ENCODE measurements at places on chromosomes 4 and X.

DNA sequence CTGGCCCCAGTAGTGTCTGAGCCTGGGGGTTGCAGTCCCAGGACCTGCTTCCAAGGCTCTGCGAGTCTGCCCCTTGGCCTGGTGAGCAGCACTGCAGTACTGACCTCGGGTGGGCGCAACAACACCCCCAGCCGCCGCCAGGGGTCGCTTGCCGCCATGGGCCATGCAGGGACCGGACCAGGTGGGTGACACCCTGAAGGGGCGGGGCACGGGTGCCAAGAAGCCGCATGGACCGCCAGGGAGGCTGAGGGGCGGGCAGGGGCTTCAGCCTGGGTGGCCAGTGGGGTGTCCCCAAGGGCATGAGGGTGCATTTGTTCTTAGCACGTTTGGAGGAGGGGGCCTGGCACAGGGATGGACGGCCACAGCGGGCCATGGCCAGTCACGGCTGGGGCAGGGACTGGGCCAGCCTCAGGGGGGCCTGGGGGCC is 25.0 kb downstream of the TACC3 start:
- peak; percentile 47 for DNase-seq

DNA sequence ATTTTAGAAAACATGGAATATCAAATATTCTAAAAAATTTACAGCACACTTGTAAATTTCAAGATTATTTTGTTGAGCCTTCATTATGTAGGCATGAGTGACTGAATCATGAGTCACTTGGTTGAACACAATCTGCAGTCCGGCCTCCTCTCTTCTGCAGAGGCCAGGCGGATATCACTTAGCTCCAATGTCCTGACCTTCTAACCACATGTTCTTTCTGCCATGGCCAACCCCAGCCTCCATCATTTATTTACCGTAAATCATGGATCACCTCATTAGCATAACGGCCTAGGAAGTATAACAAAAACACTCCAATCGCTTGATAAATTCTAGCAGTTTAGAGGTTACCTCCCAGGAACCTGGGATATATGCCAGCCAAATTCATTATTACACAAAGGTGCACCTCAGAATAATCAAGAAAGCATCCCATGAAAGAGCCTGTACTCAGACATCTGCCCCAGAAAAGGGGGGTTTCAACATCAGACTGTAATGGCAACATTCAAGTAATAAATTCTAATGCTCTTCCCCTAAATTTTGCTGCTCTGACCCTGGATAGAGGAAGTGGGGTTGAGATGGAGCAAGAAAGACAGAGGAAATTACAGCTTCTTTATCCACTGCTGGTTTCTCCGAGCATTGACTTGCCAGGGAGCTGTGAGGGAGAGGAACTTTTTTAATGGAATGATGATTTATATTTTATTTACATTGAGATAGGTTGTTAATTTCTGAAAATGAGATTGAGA is 2153.6 kb upstream of the AGA start:
- DNase-seq, result no peak

- no peak for DNase-seq
Measured at GRCh38 chr4:156832886-156833285, 138.7 kb downstream of the PDGFC start.

DNA sequence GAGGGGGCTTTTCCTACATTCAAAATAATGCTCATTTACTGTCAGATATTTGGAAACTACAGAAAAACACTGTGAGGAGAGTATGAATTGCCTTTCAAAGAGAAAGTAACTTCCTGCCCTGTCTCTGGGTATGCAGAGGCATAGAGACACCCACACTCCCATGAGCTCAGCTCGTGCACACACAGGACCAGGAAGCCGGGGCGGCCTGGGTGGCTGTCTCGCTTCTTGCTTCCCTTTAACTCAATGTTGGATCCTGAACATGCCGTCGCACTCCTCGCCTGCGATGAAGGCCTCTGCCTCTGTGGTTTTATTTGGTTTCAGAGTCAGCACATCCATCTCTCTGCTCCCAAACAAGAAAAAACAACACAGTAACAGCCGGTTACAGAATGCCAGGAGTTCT is 40.1 kb upstream of the GPR78 start:
- no peak for DNase-seq

- DNase-seq, result no peak
Measured at GRCh38 chr4:181684310-181684709, 558.9 kb upstream of the TENM3 start.

DNA sequence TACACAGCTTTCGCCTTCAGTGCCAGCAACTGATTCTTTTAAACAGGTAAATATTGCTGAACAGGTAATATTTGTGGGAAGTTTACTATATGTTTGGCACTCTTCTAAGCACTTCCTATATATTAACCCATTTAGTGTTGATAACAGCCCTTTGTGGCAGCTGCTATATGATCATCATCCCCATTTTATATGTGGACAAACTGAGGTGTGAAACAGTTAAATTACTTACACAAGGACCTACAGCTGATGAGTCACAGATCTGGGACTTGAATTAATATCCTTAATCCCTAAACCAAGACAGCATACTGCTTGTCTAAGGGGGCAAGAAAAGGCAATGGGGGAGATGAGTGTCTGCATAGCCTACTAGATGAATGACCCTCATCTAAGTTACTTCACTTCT is 2.9 kb downstream of the SMIM20 start:
- no peak for DNase-seq

- DNase-seq, result no peak
Measured at GRCh38 chr4:179372242-179372641, 1930.0 kb upstream of the AGA start.

DNA sequence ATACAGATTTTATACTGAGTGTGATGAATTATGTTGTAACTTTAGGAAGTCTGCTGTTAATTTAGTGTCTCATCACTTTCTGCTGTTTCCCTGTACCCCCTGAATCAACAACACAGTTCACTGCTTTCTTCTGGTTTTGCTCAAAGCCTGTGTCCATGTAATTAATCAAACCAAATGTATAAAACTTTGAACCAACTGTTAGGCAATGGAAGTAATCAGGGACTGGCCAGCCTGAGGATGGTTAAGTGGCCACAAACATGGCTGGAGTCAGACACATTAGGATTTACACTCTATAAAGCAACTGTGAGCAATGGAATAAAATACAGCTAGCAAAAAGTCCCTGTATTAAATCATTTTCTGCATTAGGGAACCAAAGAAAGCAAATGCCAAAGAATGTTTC is 42.6 kb downstream of the CXCL1 start:
- no peak for DNase-seq

DNA sequence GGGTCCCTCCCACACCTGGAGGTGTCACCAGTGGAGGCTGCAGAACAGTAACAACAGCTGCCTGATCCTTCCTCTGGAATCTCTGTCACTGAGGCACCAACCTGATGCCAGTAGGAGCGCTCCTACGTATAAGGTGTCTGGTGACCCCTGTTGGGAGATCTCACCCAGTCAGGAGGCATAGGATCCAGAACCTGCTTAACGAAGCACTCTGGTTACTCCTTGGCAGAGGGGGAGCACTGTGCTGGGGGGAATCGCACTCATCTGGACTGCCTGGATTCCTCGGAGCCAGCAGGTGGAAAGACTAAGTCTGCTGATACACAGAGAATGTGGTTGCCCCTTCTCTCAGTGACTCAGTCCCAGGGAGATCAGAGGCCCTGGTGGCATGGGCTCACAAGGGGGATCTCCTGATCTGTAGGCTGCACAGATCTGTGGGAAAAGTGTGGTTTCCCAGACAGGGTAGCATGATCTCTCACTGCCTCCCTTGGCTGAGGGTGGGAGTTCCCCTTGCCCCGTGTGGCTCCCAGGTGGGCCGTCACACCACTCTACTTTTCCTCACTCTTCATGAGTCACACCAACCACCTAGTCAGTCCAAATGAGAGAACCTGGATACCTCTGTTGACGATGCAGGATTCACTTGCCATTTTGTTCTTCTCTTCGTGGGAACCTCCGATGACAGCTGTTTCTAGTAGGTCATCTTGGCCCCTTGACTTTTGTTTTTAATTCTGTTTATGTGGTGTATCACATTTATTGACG is 305.9 kb downstream of the IDS start:
- no peak for DNase-seq

DNA sequence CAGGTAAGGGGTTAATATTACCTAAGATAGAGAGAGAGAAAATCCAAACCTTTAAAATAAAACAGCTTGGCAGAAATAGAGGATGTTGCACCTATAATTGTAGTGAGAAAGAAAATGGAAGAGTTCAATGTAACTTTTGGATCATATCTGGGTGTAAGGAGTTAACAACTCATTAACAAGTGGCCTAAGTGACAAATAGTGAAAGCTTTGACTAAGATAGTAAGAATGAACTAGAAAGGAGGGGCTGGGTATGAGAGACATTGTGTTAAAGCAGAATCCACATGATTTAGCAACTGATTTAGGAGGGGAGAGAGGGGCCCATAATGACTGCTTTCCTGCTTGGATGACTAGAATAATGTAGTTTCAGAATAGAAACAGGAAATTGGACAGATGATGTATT is 761.0 kb downstream of the IL1RAPL1 start:
- DNase-seq, result no peak

- no peak for DNase-seq
Measured at GRCh38 chr4:98838977-98839618, 89.8 kb downstream of the EIF4E start.

DNA sequence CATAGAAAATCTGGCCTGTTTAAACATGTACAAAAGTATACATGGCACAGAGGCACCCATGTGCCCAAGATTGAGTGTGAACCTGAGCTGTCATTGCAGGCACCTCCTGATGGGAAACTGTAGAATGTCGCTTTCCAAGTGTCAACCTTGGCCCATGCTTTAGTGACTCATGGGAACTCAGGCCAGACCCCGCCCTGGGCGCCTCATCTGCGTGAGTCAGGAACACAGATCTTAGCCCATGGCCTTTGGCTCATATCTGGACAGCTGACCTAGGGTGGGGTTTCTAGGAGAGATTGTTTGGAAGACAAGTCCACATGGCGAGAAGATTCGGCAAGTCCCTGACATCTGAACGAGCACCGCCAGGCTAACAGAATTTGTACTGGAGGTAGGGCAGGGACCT is 50.0 kb downstream of the CYTL1 start:
- no peak for DNase-seq

- no peak for DNase-seq
Measured at GRCh38 chrX:28022371-28022770, 41.1 kb upstream of the DCAF8L1 start.

DNA sequence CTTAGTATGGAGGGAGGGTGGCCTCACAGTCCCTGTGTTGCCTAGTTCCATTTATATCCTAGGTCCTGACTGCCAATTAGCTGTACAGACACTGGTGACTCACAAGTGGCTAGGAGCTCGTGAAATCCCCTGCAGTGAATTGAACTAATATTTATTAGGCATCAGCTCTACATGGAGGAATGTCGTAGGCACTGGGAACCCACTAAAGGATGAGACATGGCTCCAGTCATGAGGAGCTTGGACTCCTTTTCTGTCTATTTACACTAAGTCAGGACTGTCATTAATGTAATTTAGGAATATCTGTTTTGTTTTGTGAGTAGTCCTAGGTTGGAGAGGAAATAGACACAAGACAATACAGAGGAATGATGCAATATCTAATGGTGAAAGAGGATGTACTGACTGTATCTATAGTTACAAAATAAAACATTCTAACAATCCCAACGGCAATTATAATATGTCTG is 67.7 kb downstream of the MID1IP1 start:
- no peak for DNase-seq

- DNase-seq, result no peak
Measured at GRCh38 chrX:118730500-118731247, 3.3 kb downstream of the IL13RA1 start.

DNA sequence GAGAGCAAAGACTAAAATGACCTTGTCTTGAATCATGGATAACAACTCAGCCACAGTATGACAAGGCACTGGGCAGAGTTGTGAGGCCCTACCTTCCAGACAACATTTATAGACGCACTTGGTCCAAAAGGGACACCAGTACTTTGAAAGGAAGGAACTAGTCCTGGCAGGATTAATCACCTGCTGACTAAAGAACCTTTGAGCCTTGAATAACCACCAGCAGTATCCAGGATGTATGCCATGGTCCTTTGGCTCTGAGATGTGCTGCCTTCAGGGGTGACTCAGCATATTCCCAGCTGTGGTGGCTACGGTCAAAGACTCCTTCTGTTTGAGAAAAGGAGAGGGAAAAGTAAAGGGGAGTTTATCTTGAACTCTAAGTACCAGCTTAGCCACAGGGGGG is 118.1 kb upstream of the PRR32 start:
- DNase-seq, result no peak

GRCh38 chr4:156581282-156582063 is 390.1 kb downstream of the PDGFC start:
- DNase-seq, result no peak

DNA sequence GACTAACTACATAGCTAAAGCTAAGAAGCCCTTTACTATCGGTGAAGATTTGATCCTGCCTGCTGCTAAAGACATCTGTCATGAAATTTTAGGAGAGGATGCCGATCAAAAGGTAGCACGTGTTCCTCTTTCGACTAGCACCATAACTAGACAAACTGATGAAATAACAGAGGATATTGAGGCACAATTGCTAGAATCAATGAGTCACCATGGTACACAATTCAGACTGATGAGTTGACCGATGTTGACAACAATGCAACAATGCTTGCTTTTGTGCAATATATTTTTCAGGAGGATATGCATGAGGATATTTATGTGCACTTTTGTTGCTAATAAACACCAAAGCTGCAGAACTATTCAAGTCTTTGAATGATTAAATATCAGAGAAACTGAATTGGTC is 24.3 kb downstream of the TBCK start:
- no peak for DNase-seq

DNA sequence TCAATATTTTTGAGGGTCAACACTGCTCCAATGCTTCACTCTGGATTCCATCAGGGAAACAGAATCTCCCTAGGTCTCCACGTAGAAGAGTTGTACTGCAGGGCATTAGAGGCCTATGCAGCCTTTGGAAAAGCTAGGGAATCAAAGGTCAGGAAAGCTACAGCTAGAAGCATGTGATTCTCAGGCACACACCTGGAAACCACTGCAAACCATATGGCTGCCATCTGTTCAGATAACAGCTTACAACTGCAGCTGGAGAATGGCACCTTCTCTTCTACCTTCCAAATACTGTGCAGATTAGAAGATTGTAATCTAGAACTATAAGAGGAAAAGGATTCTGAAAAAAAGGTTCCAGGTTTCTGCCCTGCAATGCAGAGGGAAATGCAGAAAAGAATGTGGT is 60.6 kb downstream of the BTC start:
- no peak for DNase-seq

DNA sequence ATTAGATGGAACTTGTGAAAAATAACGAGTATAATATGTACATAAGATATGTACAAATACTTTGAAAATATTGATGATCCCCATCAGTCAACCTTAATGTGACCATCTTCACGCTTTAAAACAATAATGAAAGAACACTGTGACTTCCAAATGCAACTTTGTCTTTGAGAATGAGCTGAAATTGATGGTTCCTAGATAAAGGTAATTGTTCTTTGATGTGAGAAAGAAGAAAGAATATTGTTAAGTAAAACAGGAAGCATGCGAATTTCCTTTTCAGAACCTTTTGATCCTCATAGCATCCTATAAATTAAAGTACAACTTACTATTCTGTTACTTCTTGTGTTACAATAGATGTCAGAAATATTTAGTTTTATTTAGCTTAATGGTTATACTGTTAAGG is 22.2 kb downstream of the IL2 start:
- DNase-seq, result no peak

- no peak for DNase-seq
Measured at GRCh38 chr4:153008578-153009199, 72.6 kb downstream of the FHDC1 start.

Data from T-cell (primary cell).